ENCODE measurements at places on chromosomes 7 and 10.

DNA sequence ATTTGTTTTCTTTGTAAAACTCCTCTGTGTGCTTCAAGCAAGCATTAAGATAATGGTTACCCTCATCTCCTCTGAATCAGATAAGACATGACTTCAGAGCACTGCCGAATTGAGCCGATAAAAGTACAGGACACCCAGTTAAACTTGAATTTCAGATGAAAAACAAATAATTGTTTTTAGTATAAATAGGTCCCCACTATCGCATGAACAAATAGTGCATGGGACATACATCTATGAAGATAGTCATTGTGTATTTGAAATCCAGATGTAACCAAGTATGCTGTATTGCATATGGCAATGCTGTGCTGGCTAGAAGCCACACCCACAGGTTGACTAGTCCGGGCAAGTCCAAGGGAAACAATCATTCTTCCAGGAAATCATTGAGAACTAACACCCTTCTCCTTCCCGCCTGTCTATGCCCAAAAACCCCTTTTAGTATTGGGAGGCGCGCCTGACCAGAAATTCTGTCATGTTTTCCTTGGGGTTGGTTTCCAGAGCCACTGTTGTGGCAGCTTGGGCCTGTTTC lies 12.6 kb upstream of the FGFR2 start:
- DNase-seq = no peak

GRCh38 chr7:70676243-70676642 lies 455.7 kb upstream of the GALNT17 start:
- DNase-seq = no peak

DNA sequence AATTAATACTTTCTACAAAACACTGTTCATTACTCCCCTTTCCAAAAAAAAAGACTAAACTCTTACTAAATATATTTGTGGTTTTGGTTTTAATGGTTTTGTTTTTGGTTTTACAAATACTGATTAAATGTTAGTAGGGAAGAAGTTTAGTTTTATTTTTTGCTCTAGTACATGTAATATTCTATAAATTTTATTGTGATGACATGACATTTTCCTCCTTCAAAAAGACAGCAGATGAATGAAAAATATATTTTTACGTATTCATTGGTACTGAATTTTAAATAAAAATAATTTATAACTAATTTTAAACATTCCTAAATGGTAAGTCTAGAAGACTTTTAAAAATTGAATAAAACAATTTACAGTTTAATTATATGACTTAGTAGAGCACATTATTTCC lies 512.9 kb downstream of the GFRA1 start:
- DNase-seq = no peak

GRCh38 chr7:28784171-28784902 lies 173.8 kb downstream of the TRIL start:
- no peak for DNase-seq

DNA sequence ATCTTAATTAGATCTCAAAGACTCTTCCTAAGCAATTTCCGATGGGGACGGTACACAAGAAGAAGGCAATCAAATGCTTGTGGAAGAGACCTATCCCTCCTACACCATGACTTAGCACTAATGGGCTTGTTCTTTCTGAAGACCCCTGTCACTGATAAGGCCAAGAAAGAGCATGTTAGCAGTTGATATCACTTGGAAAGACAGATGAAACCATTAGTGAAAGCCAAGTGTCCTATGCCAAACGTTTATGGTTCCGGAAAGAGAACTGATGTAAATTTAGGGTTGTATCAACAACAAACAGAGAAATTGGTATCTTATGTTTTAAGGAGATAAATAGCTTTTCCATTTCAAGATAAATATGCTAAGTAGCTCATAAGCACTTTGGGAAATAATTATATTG lies 6.5 kb downstream of the UROS start:
- no peak for DNase-seq

DNA sequence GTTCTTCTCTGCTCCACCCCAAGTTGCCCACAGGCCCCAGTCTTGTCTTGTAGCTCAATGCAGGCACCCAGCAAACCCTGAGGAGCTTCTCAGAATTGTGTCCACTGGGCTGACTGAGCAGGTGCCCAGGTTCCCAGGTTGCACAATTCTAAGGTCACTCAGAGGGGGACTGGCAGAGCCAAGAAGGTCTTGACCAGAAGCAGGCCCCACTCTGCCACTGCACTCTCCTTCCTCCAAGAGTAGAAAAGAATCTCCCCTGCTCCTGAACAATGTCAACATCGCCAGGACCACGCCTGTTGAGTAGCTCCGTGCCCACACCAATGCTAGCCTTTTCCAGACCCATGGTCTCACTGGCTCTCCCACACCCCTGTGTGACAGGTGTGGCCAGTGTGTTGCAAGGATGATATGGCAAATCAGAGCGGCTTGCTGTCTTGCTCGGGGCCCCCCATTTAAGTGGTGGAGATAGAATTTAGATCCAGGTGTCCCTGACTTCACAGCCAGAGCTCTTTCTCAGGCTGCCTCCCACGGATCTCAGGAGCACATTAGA lies 577 bp downstream of the LRRC18 start:
- DNase-seq = no peak

DNA sequence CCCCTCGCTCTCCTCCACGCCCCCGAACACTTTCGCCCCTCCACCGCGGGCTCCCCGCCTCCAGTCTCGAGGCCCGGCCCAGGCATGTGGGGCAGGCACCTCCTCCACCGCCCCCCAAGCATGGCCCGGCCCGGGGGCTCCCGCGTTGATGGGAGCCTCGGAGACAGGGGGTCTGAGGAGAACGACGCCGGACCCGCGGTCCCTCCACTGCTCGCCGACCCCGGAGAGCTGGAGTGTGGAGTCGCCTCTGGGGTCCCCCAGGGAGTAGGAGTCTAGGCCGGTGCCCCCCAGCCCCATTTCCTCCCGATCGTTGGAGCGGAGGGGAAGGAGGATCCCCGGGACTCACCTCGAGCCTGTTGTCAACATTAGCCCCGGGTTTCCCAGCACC lies 206 bp downstream of the UPF2 start:
- DNase-seq = no peak

DNA sequence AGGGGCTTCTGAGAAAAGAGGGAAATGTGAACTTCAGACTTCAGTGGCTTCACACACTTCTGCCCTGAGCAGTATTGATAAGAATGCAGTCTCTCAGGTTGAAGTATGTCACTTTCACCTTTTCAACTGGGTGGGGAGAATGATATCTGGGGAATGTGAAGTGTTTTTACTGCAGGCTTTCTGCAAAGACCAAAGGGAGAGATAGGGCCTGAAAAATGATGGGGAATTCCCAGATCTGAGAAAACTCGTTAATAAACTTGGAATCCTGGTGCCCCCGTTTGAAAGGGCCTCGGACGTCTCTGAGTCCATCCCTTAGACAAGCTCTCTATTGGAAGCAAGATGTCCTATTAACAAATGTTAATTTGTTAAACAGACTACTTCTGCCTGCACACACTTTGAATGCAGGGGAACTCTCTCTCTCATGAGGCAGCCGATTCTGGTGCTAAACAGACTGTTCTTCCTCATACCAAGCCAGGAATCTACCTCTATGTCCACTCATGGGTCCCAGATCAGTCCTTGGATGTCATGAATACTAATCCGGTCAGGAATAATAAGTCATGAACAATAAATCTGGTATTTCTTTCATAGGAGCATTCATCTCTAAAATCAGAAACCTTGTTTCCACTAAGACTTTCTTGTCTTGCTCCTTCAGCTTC lies 193.6 kb downstream of the JCAD start:
- no peak for DNase-seq

DNA sequence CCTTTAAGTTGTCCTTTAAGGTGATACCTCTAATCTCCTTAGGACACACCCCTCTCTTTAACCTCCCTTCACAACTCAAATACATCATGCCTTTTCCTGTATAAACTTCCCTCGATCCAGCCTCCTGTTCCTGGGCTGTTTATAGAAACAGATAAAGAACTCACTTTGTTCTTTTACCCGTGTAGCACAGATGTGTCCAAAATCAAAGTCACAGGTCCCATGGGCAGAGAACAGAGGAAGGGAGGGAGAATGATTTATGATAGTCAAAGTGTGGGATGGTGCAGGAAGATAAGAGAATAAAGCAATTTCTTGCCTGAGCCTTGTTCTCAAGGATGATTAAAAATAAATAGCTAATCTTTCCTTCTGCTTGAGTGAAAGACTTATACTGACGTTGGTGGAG lies 50.3 kb upstream of the CABCOCO1 start:
- no peak for DNase-seq

- DNase-seq = no peak
Observed at GRCh38 chr7:19914866-19915265, 141.4 kb upstream of the TMEM196 start.

DNA sequence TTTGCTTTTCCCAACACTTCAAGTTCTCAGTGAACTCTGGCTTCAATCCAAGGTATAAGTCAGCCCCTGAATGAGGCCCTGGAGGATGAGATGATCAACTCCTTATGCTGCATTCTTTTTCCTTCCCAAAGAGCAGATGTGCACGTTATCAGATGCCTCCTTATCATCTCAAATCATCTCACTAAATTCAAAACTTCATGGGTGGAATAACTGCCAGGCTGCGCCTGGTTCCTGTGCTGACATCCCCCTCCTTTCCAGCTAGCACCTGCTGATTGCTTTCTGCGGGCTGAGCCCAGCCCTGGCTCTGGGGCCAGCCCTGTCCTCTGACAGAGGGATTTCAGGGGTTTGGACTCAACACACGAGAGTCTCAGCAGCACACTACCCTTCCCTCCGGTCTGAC lies 44.9 kb downstream of the TLL2 start:
- no peak for DNase-seq

DNA sequence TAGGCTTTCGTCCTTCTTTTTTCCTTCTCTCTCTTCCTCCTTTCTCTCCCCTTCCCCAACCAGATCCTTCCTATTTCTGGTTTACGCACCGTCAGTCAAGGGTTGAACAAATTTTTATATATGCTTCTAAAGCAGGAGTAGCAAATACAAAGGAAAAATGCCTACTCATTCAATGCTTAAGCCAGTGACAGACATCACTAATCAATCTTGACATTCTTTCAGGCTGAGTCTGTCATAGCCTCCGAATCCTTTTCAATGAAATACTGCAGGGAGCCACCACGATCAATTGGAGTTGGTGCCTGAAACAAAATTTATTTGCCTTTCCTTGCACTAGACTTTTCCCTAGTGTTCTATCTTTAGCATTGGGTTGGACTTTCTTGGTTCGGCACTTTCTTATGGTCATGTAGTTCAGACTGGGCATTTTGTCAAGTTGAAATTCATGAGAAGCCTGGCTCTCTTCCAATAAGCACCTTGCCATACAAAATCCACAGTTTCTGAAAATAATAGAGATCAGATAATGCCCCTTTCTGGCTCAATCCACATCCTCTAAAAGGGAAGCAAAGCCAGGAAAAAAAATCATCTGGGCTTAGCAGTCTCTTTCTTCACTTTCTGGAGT lies 239.5 kb upstream of the PLXNA4 start:
- DNase-seq = no peak

DNA sequence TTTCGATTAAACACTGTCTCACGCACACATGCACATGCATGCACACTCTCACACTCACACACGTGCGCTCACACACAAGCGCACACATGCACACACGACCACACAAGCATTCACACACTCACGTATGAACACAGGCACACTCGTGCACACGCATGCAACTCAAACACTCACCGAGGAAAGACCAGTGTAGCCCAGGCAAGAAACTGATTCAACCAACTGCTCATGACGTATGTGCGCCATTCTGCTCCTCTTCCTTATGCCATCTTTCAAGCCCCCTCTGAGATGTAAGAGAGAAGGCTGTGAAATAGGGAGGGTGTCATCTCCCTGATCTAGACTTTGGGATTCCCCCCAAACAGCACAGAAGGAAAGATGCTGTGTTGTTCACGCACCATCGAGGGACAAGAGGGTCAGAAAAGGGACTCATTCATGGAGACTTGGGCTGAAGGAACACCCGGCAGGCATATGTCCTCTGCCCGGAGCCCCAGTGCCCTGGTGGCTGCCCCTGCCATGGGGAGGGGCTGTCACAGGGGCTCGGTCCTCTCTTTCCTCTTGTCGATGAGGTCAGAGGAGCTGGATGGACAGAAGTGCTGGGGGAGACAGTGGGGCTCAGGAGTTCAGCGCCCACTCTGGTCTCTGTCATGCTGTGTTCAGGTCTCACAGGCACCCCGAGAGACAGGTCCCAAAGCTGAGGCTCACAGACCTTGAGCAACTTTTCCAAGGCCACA lies 130.1 kb upstream of the SHH start:
- no peak for DNase-seq

DNA sequence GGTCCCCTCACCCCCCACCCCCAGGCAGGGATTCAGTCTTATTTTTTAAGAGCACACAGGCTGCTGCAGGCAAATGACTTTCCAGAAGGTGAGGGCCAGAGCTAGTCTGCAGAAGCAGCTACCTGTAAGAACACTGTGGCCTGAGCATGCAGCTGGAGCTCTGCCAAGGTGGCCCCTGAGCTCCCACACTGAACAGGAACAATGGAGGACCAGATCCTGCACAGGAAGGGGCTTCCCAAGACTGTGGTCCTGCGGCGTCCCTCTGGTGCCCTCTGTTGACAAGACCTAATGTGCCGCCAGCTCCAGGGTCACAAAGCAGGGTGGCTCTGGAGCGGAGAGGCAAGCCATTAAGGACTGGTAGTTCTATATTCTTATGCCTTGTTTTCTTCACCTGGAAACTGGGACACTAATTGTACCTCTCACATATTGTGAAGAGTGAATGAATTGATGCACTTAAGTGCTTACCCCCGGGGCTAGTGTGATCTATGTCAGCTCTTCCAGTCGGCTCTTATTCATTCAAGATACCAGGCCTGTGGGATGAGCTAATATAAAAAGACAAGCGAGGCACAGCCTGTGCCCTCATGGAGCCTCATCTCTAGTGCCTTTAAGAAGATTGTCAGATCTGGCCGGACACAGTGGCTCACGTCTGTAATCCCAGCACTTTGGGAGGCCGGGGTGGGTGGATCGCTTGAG lies 8.0 kb upstream of the BEND7 start:
- no peak for DNase-seq

- DNase-seq = no peak
Observed at GRCh38 chr7:74283858-74284447, 5.3 kb upstream of the CLIP2 start.
